ENCODE measurements at places on chromosomes 4 and X.

- DNase-seq = no peak
Measured at GRCh38 chrX:106284431-106285025, 116.4 kb downstream of the PWWP3B start.

DNA sequence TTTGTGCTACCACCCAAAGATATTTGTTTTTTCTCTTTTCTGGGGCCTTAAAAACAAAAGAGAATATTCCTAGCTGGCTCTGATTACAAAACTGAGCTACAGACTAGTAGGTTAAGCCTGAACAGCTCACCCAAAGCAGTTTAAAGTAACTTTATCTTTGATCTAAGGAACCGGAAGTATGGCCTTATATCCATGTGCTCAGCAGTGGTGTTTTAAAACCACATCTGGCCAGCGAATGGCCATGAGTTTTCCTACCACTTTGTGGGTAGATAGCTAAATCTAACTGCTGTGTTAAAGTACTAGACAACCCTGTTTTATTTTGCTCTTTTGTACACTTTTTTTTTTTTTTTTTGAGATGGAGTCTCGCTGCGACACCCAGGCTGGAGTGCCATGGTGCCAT, 24.6 kb downstream of the ADGRG4 start:
- DNase-seq = no peak

GRCh38 chrX:72255445-72255844, 16.6 kb upstream of the ERCC6L start:
- no peak for DNase-seq

GRCh38 chr4:25782482-25782881, 80.3 kb downstream of the SEL1L3 start:
- no peak for DNase-seq

- no peak for DNase-seq
Measured at GRCh38 chr4:58551676-58552075, 1441.5 kb upstream of the IGFBP7 start.

Measured in left ventricle myocardium inferior (tissue), 1 donor.